ENCODE measurements at places on chromosomes 5 and 9.

- DNase-seq = peak; percentile 96
These were observed 8.3 kb upstream of the TGFBI start for GRCh38 chr5:136020383-136021015.

- DNase-seq = no peak
These were observed 119.8 kb downstream of the GADD45G start for GRCh38 chr9:89724659-89725058.

DNA sequence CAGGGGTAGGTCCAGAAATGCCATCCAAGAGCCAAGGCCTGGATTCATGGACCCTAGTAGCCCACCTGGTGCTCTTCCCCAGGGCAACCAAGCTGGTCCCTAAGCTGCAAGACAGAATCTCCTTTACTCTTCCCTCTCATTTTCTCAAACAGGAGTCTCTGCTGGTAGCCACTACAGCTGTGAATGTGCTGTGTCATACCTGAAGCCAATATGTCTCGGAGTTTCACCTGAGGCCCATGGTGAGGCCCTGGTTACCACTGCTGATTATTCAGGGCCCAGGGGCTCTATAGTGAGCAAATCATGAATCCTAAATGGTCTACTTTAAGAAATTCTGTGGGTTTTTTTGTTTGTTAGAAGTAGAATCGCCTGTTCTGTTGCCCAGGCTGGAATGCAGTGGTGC lies 15.9 kb downstream of the CDK7 start:
- DNase-seq = no peak

GRCh38 chr5:177133853-177134696 lies 502 bp downstream of the NSD1 start:
- peak; percentile 54 for DNase-seq

GRCh38 chr5:157514974-157515373 lies 55.0 kb downstream of the NIPAL4 start:
- DNase-seq = no peak

DNA sequence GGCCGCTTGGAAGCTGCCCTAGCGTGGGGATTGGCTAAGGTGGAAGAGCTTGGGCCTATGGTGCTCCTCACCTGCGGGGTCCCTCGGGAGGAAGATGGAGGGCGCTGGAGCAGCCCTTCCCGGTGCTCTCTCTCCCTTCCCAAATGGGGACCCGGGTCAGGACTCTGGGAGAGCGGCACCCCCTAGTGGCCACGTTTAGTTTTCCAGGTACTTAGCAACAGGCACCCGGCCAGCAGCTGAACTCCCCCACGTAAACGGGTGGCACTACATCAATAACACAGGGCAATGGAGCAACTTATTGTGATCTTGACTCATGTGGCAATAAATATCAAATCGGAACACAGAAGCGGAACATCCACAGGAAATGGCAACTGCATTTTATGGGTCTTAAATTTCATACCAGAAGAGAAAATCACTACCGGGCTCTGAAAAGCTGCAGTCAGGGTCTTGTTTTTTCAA lies 316.6 kb downstream of the AGTPBP1 start:
- peak; percentile 10 for DNase-seq

DNA sequence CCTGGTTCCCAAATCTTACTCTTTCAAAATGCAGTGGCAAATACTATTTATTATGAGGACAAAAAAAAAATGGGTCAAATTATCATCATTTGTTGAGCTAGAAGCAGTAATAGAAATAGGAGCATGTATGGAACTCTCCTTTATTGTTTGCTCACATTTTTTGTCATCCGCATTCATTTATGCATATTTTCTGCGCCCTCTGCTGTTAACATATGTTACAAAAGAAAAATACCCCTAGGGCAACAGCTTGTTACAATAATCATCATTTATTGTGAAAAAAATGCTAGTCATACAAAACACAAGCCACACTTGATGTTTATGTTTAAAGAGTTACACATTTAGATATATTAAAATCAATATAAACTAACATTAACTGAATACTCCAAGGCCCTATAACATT lies 328.2 kb downstream of the TUSC1 start:
- no peak for DNase-seq

GRCh38 chr5:126676195-126676624 lies 75.5 kb downstream of the PHAX start:
- peak; percentile 51 for DNase-seq

- no peak for DNase-seq
These were observed 135.0 kb downstream of the MVB12B start for GRCh38 chr9:126461608-126462007.

- DNase-seq = no peak
These were observed 6.3 kb upstream of the TNFSF15 start for GRCh38 chr9:114811966-114812636.

DNA sequence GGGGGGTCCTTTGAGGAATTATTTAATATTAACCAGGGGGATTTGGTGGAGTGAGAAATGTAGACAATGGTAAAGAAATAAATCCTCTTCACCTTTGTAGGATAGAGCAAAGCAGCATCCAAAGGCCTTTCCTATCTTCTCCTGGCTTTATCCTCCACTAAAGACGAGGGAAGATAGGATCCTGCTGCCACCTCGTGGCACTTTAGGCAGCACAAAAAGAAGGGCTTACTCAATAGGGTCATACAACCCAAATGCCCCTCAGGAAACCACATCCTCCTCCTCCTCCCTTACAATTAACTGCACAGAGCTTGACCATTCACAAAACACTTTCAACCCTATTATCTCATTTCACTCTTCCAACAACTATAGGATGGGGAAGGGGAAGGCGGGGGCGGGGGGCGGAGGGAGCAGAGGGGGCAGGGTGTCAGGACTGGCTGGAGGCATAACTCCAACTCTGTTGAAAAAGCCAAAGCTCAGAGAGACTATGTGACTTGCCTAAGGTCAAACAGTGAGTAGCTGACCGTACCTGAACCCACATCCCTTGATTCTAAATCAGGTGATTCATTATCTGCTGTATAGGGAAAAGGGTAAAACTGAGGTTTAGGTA lies 45.4 kb upstream of the MYOT start:
- DNase-seq = peak; percentile 43

DNA sequence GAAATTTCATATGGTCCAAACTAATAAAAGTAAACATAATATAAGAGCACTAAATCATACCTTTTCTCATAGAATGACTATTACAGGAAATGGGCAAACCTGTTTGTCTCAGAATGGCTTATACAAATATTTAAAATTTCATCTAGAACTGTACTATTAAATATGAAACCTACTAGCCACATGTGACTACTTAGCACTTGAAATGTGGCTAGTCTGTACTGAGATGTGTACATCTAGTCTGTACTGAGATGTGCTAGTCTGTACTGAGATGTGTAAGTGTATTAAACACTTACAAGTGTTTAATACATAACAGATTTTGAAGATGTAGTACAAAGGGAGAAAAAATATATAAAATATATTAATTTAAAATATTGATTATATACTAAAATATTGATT lies 22.4 kb downstream of the ABITRAM start:
- DNase-seq = no peak

DNA sequence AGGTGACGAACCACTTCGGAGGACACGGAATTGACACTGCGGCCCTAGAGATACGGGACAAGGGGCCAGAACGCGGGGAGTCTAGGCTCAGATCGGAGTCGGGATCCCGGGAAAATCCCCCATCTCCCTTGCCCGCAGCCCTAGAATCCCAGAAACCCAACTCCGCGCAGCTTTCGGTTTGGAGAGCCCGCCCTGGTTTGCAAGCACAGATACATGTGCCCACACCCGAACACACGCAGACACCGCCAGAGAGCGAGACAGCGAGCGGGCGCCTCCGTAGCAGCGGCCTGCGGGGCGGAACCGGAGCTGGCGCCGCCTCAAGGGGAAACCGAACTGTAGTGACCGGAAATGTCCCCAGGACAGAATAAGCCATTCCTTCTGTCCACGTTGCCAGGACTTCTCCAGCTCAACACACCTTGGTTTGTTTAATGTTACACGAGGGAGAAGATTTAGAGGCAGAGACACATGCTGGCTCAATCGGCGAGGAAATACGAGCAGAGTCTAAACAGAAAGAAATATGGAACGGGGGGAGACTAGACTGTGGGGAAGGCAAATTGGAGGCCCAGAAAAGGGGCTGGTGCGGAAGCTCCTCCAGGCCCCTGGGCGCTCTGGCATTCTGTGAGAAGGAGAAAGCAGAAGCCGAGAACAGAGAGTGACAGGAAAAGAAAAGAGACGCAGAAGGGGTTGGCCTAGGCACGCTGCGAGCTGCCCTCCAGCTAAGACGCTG lies 2.9 kb upstream of the PAX5 start:
- peak; percentile 18 for DNase-seq

DNA sequence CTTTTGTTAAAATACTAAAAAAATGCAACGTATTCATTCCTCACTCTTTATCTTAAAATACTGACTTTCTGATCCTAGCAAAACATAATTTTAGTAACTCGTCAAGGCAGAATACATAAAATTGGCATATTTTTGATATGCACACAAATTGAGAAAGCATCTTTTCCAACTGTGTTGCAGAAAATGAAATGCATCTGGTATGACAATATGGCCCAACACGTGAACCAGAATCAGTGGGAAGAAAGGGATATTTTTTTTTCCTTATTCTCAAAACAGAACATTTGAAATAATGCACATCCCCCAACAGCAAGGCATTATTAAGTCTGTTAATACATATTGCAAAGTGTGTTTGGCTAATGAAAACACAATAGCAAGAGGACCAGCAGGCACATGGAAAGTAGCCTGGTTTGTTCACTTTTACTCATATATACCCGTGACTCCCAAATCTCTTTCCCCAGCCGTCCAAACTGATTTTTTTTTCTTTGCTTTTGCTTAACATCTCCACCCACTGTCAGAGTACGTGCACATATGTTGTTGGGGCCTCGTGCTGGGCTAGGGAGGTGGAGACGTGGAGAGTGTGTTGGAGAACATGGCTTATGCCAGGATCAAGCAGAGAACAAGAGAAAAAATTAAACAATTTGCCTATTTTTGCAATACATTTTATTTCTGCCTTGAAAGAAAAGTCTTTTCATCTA lies 4.3 kb downstream of the MCTP1 start:
- DNase-seq = no peak

GRCh38 chr5:88875341-88876234 lies 7.4 kb downstream of the MEF2C start:
- DNase-seq = no peak

- no peak for DNase-seq
These were observed 10.5 kb downstream of the PSD2 start for GRCh38 chr5:139806111-139806510.

DNA sequence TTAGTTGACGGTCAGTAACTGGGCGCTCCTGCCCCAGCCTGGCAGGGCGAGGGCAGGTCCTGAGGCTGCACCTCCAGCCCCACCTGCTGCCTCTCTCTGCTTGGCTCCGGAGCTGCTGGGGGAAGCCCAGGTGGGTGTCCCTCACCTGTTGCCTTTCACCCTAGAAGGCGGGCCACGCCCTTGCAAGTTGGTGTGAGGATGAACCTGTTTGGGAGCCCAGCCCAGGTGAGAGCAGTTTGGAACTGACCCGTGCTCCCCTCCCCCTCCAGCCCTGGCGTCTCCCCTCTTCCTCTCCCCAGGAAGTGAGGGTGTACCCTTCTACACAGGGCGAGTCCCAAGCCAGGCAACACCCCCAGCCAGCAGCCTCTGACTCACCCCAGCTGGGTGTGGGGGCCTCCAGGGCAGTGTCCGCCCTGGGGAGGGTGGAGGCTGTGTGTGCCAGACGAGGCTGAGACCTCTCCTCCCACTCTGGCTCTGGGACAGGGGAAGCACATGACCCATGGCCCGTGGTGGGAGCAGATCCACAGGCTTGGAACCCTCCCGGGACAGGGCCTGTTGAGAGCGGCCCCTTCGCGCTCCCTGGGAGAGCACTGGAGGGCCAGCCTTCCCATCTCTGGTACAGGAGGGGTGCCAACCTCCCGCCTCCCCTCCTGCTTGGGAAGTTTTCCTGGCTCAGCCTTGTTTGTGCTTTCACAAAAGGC lies 10.4 kb downstream of the LRRC8A start:
- DNase-seq = peak; percentile 88

DNA sequence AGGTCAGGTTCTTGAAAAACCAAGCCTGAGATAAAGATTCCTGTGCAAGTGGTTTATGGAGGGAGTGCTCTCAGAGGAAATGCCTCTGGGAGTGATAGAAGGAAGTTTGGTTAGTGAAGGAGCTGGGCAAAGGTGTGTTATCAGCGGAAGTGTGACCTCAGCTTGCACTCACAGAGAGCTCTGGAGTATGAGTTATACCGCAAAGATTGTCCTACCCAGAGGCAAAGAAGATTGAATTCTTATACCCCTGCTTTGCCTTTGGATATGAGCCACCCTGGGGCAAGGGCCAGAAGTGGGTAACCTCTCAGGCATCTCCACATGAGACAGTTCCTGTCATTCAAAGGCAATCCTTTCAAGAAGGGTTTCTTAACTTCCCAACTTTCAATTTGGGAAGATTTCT lies 145.6 kb downstream of the MUSK start:
- DNase-seq = no peak

DNA sequence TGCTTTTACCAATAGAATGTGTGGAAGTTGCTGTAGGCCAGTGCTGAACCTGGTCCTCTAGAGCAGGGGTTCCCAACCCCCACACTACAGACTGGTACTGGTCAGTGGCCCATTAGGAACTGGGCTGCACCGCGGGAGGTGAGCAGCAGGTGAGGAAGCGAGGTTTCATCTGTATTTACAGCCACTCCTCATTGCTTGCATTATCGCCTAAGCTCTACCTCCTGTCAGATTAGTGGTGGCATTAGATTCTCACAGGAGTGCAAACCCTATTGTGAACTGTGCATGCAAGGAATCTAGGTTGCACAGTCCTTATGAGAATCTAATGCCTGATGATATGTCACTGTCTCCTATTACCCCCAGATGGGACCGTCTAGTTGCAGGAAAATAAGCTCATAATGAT lies 6.1 kb upstream of the CCDC152 start:
- DNase-seq = no peak

- DNase-seq = no peak
These were observed 205.8 kb upstream of the RAI14 start for GRCh38 chr5:34450338-34450737.

DNA sequence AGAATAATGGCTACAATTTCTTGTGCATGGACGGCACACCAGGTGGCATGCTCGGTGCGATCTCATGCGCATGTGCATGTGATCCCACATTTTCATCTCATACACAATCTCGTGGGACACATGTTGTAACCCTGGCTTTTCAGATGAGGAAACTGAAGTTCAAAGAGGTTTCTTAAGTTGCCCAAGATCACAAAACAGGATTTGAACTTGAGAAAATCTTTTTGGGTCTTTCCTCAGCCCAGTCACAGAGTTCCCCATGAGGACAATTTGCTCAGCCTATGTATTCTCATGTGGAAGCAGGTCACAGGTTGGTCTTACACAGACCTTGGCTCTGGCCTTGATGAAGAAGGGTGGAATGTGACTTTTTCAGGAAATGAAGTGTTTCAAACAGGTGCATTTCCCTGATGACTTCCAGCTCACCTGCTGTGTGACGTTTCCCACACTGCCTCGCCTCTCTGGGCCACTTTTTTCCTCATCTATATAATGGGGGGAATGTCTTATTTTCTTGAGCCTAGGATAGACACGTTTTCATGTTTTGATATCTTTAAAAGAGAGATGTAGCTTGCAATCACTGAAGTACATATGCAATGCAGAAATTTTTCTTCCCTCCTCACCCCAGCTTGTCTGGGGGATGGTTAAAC lies 7.1 kb upstream of the ORM1 start:
- DNase-seq = no peak

GRCh38 chr5:65194871-65195270 lies 286.8 kb downstream of the ADAMTS6 start:
- no peak for DNase-seq

All from LHCN-M2 (cell line).